Regular cardiac myocyte (primary cell): ENCODE measurements at places on chromosomes 1 and 21. TPM values are rescaled to one million over a fixed set of nuclear protein-coding genes. Genes with fewer than 3 reads are reported as not detected.

ASCL5 gene
- under 0.01 TPM in 1 of 2 replicates, not detected in the other for total RNA-seq

FAM78B gene
- total RNA-seq = under 0.01 and 0.28 TPM in 2 replicates

PGBD5 gene
- under 0.01 TPM in 2 replicates for total RNA-seq

NOS1AP gene
- under 0.01 and 0.38 TPM in 2 replicates for total RNA-seq

SYPL2 gene
- 0.19 and 0.56 TPM in 2 replicates for total RNA-seq

CLEC20A gene
- total RNA-seq = not detected in 2 replicates

SPRR2A gene
- not detected in 2 replicates for total RNA-seq

C1orf226 gene
- total RNA-seq = 0.19 and 0.56 TPM in 2 replicates

SMIM34 gene
- total RNA-seq = not detected in 2 replicates

WDR64 gene
- not detected in 2 replicates for total RNA-seq

OR2T29 gene
- not detected in 2 replicates for total RNA-seq

OR6K2 gene
- not detected in 2 replicates for total RNA-seq

RGS8 gene
- 0.28 TPM in 1 of 2 replicates, not detected in the other for total RNA-seq

KIF21B gene
- 0.19 and 0.28 TPM in 2 replicates for total RNA-seq

PCAT6 gene
- 0.56 TPM in 1 of 2 replicates, not detected in the other for total RNA-seq

C2CD2 gene
- 62.9 and 90.8 TPM in 2 replicates for total RNA-seq

LMX1A gene
- not detected in 2 replicates for total RNA-seq

CCDC18 gene
- total RNA-seq = 9.9 and 16.3 TPM in 2 replicates

SLFNL1 gene
- under 0.01 and 0.28 TPM in 2 replicates for total RNA-seq

NUP210L gene
- total RNA-seq = under 0.01 and 0.28 TPM in 2 replicates

TNFRSF1B gene
- total RNA-seq = 9.6 and 15.2 TPM in 2 replicates

ZBTB18 gene
- 17.4 and 21.4 TPM in 2 replicates for total RNA-seq

ADAMTS5 gene
- 3.8 and 5.1 TPM in 2 replicates for total RNA-seq

ERRFI1 gene
- total RNA-seq = 39.7 and 87.7 TPM in 2 replicates

TRIM67 gene
- under 0.01 TPM in 1 of 2 replicates, not detected in the other for total RNA-seq
